ENCODE measurements at places on chromosomes 1 and 21.

DNA sequence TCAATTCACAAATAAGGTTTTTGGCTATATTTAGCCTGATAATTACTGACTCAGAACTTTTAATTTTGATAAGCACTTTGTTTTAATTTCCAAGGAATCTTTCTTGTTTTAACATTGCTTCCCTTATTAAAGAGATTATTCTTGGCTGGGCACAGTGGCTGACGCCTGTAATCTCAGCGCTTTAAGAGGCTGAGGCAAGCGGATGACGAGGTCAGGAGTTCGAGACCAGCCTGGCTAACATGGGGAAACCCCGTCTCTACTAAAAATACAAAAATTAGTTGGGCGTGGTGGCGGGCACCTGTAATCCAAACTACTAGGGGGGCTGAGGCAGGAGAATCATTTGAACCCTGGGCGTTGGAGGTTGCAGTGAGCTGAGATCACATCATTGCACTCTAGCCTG is 13.8 kb downstream of the ALG14 start:
- DNase-seq, result no peak

GRCh38 chr1:115677565-115677964 is 35.8 kb downstream of the VANGL1 start:
- DNase-seq, result no peak

DNA sequence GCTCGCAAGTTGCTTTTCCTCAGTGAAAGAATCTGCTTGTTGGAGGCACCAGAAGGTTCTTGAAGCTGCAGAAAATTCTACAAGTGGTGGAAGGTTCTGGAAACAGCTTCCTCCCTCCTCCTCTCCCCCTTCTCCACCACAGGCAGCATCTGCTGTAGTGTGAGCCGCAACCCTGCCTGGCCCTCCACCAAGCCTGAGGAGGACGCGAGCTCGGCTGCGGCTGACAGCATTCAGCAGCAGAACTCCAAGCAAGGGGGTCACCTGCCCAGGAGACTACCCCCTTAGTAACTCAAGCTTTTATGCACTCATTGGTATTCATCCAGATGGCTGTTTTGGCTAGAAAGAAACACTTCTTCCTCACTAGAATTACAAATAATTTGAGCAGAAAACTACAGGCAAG is 48.8 kb upstream of the CLDN14 start:
- no peak for DNase-seq

- DNase-seq, result no peak
These were observed 9.3 kb downstream of the IRF2BP2 start for GRCh38 chr1:234600418-234601281.

- peak; percentile 62 for DNase-seq
These were observed 19.7 kb upstream of the FASLG start for GRCh38 chr1:172638885-172639831.

DNA sequence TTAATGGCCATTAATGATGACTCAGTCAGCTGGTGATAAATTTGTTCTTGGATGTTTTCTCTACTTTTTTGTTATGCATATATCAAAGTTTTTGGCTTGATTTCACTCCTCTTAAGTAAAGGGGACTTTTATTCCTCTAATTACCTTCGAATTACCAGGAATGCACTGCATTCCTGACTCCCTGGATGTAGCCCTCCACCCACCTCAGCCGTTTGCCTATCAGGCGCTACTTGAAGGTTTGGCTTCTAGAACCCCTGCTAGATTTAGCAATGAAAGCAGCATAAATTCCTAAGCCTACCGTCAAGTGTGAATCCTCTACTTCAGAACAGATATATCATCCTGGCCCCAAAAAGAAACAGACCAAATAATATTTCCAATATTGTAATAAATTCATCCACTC is 387.8 kb upstream of the ADGRL2 start:
- DNase-seq, result no peak

DNA sequence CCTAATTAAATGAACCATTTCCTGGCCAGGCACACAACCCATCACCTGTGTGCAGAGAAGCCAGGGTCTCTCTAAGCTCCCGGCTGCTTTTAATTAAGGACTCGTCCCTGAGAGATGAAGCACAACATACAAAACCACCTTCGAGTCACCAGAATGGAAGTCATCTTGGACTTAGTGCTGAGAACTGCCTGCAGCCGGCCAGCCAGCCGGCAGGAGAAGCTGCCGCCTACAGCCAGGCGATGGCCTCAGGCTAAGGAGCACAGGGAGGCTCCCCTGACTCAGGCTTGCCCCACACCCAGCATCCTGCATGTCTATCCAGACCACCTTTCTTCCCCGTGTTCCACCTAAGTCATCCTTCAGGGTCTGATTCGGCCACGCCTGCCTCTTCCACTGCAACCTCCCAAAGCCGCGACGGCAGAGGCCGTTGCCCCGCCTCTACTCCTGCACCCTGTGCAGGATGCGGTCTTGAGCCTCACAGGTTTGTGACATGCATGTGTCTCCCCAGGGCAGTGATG is 83.6 kb downstream of the SLC66A1 start:
- DNase-seq, result no peak

- no peak for DNase-seq
These were observed 49.0 kb downstream of the MAP3K21 start for GRCh38 chr1:233376382-233377110.

- no peak for DNase-seq
These were observed 1.6 kb upstream of the ENO1 start for GRCh38 chr1:8879922-8880676.

- no peak for DNase-seq
These were observed 152.0 kb downstream of the CHRM3 start for GRCh38 chr1:239538239-239538988.

DNA sequence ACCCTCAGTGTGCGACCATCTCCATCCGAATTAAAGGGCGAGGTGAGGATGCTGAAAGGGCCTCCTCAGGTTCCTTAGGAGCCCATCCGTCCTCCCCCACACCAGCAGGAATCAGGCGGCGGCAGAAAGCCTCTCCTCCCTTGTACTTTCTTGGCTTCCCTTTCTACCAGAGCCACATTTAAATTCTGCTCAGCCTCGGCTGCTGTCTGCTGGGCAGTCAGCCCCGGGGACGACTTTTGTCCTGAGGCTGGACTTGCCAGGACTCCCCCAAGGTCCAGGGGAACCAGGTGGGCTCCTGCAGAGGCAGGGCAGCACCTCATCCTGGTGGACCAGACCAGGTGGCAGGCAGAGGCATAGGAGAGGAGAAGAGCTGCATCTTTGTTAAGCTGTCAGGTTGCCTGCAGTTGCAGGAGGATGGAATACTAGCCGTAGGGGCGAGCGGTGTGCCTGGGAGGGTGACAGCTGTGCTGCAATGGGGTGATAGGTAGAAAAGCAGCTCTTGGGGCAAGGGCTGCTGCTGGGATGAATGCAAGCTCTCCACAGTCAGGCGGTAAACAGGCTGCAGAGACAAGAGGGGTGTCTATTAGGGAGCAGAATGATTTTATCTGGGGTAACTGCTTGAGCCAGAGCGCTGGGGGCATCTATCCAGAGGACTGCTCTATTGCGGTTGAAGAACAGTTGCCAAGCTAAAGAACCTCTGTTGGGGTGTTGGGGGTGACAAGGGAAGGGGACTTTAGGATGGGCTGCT is 46.2 kb upstream of the WASF2 start:
- DNase-seq, result no peak

- no peak for DNase-seq
These were observed 112.6 kb downstream of the LRIG2 start for GRCh38 chr1:113185463-113186104.

GRCh38 chr1:30250338-30250983 is 472.9 kb downstream of the MATN1 start:
- no peak for DNase-seq

GRCh38 chr1:210049616-210050015 is 111.6 kb downstream of the SYT14 start:
- DNase-seq, result no peak

GRCh38 chr1:196660852-196661251 is 9.0 kb downstream of the CFH start:
- peak; percentile 47 for DNase-seq

DNA sequence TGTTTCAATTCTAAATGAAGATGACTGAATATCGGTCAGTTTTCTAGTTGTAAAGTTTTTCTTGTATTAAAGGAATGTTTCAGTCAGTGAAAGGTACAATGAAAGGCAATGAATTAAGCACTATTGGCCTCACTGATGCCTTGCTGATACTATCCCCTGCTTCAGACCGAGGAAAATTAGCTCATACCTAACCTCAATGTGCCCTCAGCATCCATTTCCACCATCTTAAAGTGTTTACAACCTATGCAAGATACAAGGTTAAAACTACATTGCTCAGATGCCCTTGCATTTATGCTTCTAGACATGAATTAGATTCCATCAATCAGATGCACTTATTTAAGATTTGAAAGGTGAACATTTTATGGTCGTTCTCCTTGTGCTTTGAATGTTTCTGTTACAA is 184.5 kb downstream of the COP1 start:
- DNase-seq, result no peak

GRCh38 chr1:28601696-28602095 is 9.6 kb downstream of the RAB42 start:
- DNase-seq, result no peak

Data from thymus (tissue), 14 donors.